ENCODE measurements at places on chromosomes 4 and X. TPM values are rescaled to one million over a fixed set of nuclear protein-coding genes. Genes with fewer than 3 reads are reported as not detected.

Gene XK
- total RNA-seq, result 3.3 TPM

Gene TSPAN6
- 32.1 TPM for total RNA-seq

Gene MAP7D2
- 7.6 TPM for total RNA-seq

- DNase-seq, result no peak
Measured at GRCh38 chr4:15738877-15739276, 36.0 kb downstream of the BST1 start.

GRCh38 chr4:115158296-115158695, 44.9 kb upstream of the NDST4 start:
- no peak for DNase-seq

- no peak for DNase-seq
Measured at GRCh38 chr4:18749391-18749790, 727.8 kb upstream of the LCORL start.

All from occipital lobe (tissue), 3 donors.